Motor neuron (in vitro differentiated cells): ENCODE measurements at places on chromosomes 3 and 15. TPM values are rescaled to one million over a fixed set of nuclear protein-coding genes. Genes with fewer than 3 reads are reported as not detected.

NDN gene
- 123 and 139 TPM in 2 replicates for total RNA-seq

KBTBD13 gene
- total RNA-seq = 0.23 and 0.28 TPM in 2 replicates

MAGEL2 gene
- total RNA-seq = 4.0 and 4.3 TPM in 2 replicates

SERPINI1 gene
- 11.4 and 12.7 TPM in 2 replicates for total RNA-seq

TGFBR2 gene
- total RNA-seq = 6.1 and 11.3 TPM in 2 replicates

TPRG1 gene
- total RNA-seq = 3.0 and 5.2 TPM in 2 replicates

CLDN16 gene
- 0.11 TPM in 1 of 2 replicates, not detected in the other for total RNA-seq

PLXND1 gene
- 9.8 and 10.4 TPM in 2 replicates for total RNA-seq

IMPDH2 gene
- total RNA-seq = 365 and 391 TPM in 2 replicates

TBCCD1 gene
- 10.9 and 13.0 TPM in 2 replicates for total RNA-seq

CHST13 gene
- not detected in 2 replicates for total RNA-seq

MRAS gene
- 51.4 and 62.3 TPM in 2 replicates for total RNA-seq

DAZL gene
- not detected in 2 replicates for total RNA-seq

FANCD2OS gene
- total RNA-seq = not detected in 2 replicates

SLCO2A1 gene
- total RNA-seq = 0.18 and 0.41 TPM in 2 replicates

BSN gene
- 7.9 and 9.7 TPM in 2 replicates for total RNA-seq

SLC6A11 gene
- 0.26 and 0.32 TPM in 2 replicates for total RNA-seq

CLRN1 gene
- 0.85 TPM in 1 of 2 replicates, not detected in the other for total RNA-seq

MUSTN1 gene
- total RNA-seq = not detected in 2 replicates

SLC28A1 gene
- 0.22 TPM in 1 of 2 replicates, not detected in the other for total RNA-seq
